Urothelium cell line (cell line): ENCODE measurements at places on chromosomes 12 and 14.

- DNase-seq = peak; percentile 67
Observed at GRCh38 chr14:96100161-96101064, 61.3 kb downstream of the C14orf132 start.

DNA sequence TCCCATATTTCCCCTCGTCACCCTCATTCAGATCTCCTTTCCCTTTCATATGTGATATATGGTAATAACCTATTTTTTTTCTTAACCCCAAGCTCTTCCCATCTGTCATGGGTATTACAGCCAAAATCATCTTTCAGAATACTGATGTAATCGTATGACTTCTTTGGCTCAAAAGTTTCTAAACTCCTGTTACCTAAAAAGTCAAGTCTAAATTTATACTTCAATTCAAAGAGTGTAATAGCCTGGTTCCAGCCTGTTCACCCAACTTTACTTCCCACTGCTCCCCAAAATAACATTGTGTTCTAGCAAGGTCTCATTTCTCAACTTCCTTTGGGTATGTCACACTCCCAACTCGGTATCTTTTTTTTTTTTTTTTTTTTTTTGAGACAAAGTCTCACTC, 48.5 kb downstream of the TBK1 start:
- DNase-seq = no peak

GRCh38 chr14:34334329-34334728, 127.7 kb downstream of the SPTSSA start:
- no peak for DNase-seq

DNA sequence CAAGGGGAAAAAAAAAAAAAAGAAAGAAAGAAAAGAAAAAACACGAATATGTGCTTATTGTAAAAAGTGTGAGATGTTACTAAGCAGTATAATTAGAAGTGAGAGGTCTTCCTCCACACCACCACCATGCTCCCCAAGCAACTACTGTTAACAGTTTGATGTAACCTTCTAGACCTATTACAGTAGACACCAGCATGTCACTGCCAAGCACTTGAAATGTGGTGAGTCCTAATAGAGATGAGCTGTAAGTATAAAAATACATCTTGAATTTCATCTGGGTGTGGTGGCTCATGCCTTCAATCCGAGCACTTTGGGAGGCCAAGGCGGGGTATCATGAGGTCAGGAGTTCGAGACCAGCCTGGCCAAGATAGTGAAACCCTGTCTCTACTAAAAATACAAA, 8.1 kb upstream of the SNRNP35 start:
- no peak for DNase-seq

GRCh38 chr14:100578552-100578951, 8.7 kb downstream of the BEGAIN start:
- no peak for DNase-seq

GRCh38 chr12:48143898-48144297, 13.4 kb downstream of the ASB8 start:
- DNase-seq = no peak

DNA sequence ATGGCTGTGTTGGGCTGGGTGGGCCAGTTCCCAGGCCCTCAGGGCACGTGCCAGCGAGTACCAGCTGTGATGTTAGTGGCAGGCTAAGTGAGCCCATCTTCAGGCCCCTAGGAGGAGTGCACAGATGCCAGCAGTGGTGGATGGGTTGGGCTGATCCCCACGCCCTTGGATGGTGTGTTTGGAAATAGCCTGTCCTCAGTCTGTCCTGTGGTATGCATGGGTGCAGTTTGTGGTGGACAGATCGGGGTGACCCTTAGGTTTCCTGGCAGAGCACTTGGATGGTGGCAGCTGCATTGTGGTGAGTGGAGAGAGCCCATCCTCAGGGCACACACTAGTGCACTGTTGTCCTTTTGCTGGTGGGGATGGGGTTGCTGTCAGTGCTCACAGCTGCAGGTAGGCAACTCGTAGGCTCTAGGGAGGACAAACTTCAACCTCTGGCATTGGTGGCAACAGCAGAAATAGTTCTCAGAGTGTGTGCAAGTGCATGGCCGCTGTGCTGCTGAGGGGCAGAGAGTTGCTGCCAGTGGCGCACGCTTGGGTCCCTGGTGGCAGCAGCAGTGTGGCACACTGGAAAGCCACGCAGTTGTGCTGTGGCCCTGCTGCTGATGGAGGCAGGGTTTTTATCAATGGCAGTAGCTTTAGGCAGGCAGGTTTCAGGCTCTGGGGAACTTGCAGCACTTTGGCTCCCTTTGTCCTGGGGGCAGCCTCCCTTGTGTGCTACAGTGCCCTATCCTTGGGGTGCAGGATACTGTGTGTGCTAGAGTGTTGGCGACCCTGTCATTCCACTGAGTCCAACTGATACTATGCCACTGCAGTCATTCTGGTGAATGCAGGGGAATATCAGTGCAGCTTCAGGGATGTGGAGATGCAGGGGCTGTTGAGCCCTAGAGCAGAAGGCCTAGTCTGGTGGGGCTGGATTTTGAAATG, 65.5 kb downstream of the FBXO33 start:
- DNase-seq = no peak

DNA sequence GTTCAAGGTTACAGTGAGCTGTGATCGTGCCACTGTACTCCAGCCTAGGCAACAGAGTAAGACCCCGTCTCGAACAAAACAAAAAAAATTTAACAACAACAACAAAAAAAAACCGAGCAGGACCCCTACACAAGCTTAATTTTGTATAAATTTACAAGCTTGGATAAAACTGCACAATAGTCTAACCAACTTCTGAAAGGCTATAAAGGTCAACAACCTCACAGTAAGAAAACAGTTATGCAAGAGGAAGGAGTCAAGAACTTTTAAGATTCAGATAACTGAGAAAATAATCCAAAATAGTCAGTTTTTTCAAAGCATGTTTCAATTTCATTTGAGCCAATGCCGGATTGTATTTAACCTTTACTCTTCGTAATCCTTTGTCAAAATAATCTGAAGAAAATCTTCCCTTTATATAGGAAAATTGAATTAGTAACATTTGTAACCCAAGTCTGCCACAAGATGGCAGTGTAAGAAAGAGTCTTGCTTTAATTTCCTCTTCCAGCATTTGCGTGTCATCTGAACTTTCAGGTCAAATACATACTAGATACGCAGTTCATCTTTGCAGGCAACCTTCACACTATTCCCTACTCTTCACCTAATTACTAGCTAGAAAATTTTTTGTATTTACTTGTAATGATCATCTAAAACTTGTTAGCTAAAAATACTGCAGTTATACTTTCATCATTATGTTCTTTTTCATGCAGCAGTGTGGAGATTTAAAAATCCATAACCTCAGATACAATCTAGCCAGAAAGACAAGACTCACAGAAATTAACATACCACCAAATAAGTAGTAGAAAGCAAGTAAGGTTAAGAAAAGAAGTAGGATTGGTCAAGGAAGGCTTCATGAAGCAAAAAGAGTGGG, 5.8 kb downstream of the CCNB1IP1 start:
- DNase-seq = peak; percentile 42

- peak; percentile 7 for DNase-seq
Observed at GRCh38 chr12:29148596-29148910, 525 bp upstream of the FAR2 start.

DNA sequence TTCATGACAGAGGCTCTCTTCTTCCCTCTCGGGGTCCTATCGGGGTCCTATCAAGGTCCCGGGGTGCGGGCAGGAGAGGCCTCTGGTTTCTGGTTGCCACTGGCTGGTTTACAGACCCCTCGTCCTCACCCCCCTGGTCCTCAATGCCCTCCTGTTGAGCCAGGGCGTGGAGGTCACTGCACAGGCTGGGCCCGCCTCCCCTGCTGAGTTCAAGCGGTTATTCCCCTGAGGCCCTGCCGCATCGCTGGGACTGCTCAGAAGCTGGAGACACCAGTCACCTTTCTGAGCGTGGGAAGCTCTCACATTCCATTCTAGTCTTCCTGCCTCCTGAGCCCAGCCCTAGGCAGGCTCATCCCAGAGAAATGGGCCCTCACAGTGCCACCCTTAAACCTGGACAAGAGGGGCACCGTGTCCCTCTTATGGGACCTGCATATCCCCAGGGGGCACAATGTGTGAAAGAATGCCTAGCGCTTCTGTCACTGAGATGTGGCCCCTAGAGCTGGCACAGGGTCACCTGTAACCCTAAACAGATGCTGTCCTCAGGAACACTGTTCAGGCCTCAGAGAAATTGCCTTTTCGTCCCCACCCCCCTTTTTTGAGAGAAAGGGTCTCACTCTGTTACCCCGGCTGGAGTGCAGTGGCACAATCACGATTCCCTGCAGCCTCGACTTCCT, 177.7 kb upstream of the RGS6 start:
- no peak for DNase-seq

- DNase-seq = no peak
Observed at GRCh38 chr14:72965249-72965648, 39.0 kb downstream of the DCAF4 start.

- DNase-seq = no peak
Observed at GRCh38 chr14:76958980-76959710, 69.4 kb downstream of the IRF2BPL start.

GRCh38 chr14:28113311-28113710, 653.3 kb upstream of the FOXG1 start:
- DNase-seq = no peak

- no peak for DNase-seq
Observed at GRCh38 chr12:130992448-130992847, 38.7 kb downstream of the ADGRD1 start.

DNA sequence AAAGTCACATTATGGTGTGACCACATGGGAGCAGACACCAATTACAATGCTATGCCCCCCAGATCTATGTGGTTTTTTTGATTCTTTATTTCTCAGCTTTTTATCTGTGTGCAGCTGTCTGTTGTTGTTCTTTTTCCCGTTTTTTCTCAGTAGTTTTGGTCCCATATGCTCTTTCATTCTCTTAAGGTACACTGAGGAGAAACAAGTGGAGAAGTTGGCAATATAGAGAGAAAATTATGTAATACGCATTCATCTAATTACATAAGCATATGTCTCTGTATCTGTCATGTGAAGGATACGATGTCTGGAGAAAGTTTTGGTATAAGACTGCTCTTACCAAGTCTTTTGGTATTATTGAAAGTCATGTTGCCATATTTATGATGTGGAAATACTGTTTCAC, 819.0 kb downstream of the NRXN3 start:
- no peak for DNase-seq

- no peak for DNase-seq
Observed at GRCh38 chr12:66746489-66747201, 67.8 kb upstream of the GRIP1 start.

- no peak for DNase-seq
Observed at GRCh38 chr14:64040044-64040443, 187.2 kb downstream of the SYNE2 start.

DNA sequence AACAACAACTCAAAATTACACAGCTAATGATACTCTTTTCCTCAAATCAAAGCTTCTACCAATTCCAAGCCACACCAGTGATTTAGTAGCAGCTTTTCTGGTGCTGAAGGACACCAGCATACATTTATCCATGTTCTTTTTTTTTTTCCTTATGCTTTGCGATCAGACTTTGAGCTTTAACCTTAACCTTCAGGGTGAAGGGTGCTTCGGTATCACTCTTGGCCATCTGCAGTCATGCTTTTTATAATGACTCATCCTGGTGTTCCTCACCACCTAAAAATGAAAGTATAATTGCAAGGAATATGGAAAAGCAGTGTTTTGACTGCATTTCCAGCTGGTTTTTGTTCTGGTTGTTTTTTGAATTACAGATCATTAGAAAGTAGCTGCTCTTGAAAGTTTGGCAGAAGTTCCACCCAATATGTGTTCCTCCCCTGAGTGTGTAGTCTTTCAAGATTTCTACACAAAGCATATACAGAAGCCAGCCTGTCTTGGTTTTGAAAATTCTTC, 1.3 kb upstream of the SLC41A2 start:
- peak; percentile 9 for DNase-seq

DNA sequence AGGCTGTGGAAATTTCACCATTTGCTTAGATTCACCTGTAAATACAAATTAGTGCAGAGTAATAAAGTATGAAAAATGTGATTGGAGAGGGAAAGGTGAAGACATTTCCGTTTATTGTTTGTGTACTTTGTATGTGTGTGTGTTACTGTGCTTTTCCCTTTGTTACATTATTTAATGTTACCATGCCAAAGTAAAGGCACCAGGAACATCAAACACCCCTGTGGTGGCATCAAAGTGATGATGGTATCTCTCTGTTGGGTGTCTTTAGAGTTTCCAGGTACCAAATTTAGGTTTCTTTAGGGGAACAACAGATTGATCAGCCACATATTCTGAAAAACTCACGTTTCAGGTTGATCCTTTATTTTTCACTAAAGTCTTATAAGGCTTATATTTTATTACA, 189.0 kb upstream of the FBXO33 start:
- no peak for DNase-seq

DNA sequence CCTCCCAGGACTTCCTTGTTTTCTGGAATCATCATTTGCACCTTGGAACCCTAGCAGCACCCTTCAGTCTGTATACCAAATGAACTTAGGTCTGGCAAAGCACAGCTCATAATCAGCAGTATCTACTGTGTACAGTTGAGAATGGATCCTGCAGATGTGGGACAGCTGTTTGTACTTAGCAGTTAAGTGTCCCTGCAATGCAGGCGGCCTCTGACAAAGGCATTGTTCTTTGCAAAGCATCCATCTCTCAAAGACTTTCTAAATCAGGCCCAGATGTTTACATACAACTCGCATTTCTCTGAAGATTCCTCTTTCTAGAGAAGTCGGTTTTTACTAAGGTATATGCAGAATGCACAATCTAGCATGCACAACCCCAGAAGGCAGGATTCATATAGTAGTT, 170.5 kb upstream of the RBM19 start:
- no peak for DNase-seq

GRCh38 chr14:82035397-82035796, 501.7 kb upstream of the SEL1L start:
- no peak for DNase-seq

- peak; percentile 54 for DNase-seq
Observed at GRCh38 chr14:22047115-22047514, 373.5 kb upstream of the OR4E1 start.

GRCh38 chr12:85424581-85425348, 144.7 kb downstream of the ALX1 start:
- no peak for DNase-seq
